Suprapubic skin (tissue), 4 donors: ENCODE measurements at places on chromosomes 5 and 9.

DNA sequence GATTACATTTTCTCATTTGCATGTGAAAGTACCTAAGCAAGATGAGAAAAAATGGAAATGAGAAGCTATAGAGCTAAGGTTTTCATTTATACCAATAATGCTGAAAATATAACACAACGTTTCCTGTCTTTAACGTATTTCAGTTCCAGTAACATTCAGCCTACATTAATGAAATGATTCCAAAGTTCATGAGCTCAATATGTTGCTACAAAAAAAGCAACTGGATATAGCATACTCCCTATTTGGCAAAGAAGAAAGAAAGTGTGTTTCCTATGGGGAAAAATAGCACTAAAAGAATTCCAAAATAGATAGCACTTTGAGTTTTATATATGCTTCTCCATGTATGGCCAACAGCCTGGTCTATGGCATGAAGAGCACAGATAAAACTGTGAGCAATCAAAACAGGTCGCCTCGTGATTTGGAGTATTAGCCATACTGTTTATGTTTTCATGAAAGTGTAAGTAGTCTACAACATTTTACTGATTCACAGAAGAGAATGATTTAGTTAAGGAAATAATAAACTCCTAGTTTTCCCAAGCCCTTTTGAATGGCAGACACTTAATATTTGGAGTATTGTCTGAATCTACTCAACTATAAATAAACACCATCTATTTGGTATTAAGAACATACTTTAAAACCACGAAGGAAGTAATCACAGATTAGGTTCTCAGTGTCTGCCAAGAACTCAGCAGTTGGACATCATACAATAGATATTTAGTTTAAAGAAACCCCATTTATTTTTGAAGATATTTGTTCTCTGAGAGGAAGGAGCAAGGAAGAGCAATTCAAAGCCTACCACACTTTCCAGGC, 258.7 kb upstream of the RASA1 start:
- H3K27me3 ChIP-seq: no peaks in the 10 kb centered on the region
- no peaks in the 10 kb centered on the region for H3K4me1 ChIP-seq
- no peak for DNase-seq
- H3K27ac ChIP-seq: no peak overlapping the region
- no peaks in the 10 kb centered on the region for H3K36me3 ChIP-seq
- no peak overlapping the region for H3K4me3 ChIP-seq

DNA sequence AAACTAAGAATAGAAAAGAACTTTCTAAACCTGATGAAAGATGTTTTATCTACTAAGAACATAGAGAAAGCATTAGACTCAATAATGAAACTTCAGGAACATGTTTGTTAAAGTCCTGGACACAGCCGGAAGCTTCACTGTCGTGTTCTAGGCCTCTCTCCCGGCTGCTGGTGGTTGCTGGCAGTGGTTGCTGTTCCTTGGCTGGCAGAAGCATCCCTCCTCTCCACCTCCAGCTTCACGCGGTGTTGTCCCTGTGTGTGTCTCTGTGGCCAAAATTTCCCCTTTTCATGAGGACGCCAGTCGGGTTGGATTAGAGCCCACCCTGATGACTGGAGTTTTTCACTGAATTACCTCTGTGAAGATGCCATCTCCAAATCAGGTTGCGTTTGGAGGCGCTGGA, 6.5 kb upstream of the MED10 start:
- no peaks in the 10 kb centered on the region for H3K4me1 ChIP-seq
- no peak overlapping the region for H3K27ac ChIP-seq
- no peak overlapping the region for H3K4me3 ChIP-seq
- DNase-seq: no peak
- H3K27me3 ChIP-seq: peaks cover under 1% of the 10 kb centered on the region
- no peaks in the 10 kb centered on the region for H3K36me3 ChIP-seq

GRCh38 chr5:14269395-14269794, 126.3 kb downstream of the TRIO start:
- no peaks in the 10 kb centered on the region for H3K27me3 ChIP-seq
- H3K36me3 ChIP-seq: no peaks in the 10 kb centered on the region
- no peak overlapping the region for H3K4me3 ChIP-seq
- peaks cover 38% of the 10 kb centered on the region for H3K4me1 ChIP-seq
- no peak overlapping the region for H3K27ac ChIP-seq

DNA sequence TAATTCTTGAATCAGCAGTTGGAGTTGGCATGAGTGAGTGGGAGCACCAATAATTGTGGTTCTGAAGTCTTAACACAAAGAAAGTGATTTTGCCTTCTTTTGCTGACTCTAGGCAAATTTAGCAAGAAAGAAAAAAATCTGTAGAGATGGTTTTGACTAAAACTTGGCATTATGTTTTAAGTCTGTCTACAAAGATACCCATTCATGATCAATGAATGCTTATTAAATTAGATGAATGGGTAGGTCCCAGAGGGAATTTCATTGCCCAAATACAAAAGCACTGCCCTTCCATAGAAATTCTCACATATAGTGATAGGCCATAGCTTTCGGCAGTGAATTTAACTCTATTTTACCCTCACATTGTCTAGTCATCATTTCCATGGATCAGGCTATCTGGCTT, 428.6 kb upstream of the ADAMTSL1 start:
- no peak for DNase-seq
- no peak overlapping the region for H3K27ac ChIP-seq
- H3K4me1 ChIP-seq: no peaks in the 10 kb centered on the region
- no peaks in the 10 kb centered on the region for H3K36me3 ChIP-seq

DNA sequence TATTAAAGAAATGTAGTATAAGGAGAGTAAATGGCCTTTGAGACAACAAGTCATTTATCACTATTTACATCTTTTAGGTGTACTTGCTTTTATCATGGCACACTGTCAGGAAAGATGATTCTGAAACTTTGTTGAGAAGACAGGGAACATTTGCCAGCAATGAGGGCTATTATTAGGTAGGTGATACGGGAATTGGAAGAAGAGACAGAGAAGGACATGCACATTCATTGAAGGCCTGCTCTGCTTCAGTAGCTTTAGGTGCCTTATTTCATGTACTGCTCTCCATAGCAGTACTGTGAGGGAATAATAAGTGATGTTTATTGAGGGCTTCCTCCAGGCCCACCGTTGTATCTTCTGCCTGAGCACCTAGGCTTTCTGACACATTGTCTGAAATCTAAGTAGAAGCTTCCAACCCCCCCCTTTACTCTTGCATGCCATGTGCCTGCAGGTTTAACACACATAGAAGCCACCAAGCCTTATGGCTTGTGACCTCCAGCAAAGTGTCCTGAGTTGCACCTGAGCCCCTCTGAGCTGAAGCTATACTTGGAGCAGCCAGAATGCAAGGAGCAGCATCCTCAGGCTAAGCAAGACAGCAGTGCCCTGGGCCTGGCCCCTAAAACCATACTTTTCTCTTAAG, 275.2 kb upstream of the VLDLR start:
- no peak overlapping the region for H3K27ac ChIP-seq
- DNase-seq: no peak
- no peaks in the 10 kb centered on the region for H3K36me3 ChIP-seq
